ENCODE measurements at places on chromosomes 3 and 15.

DNA sequence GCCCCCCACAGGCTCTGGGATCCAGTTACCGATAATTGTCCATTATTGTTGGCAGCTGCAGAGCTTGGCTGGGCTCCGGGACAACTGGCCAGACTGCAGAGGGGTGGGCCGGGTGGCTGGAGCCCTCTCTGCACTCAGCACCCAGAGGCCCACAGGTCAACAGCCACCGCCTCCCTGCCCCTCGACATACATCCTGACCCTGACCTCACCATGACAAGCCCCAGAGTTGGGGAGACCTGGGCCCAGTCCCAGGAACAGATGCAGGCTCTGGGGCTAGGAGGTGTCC lies 22.4 kb downstream of the PTH1R start:
- peak; percentile 37 for DNase-seq

DNA sequence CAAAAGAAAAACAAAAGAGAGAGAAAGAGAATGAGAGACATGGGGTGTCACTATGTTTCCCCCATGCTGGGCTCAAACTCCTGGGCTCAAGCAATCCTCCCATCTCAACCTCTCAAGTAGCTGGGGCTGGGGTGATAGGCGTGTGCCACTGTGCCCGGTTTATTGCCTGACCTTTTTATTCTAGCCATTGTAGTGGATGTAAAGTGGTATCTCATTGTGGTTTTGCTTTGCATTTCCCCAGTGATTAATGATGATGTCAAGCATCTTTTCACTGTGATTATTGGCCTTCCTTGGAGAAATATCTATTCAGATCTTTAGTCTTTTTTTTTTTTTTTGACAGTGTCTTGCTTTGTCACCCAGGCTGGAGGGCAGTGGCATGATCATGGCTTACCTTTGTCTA lies 37.7 kb upstream of the GK5 start:
- no peak for DNase-seq

- DNase-seq: no peak
These were observed 219.8 kb downstream of the STT3B start for GRCh38 chr3:31752305-31753049.

DNA sequence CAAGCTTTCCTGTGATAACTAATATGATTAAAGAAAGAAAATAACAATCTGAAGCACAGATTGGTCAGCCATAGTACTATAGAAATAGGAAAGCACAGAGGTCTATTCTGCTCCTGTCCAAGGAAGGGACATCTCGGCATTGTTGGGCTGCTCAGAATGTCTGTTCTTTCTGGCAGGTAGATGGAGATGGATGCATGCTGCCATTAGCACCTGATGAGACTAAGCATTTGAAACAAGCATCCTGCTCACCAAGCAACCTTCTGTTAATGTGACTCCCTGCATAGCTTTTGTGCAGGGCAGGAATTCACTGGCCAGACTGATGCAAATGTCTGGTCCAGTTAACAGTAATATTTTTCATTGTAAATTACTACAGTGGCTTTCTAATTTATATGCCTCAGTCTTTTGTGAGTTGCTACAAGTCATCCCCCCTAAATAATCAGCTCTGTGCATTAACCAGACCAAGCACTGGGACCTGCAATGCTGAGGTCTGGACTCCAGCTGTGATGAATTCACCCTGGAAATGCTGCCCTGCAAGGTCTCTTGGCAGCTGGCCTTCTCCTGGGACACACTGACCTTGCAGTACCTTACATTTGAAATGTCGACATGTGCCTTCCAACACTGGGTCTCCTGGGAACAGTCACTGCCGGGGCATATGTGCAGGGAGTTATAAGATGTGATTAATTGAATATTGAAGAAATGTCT lies 1123.7 kb downstream of the IGSF11 start:
- no peak for DNase-seq

DNA sequence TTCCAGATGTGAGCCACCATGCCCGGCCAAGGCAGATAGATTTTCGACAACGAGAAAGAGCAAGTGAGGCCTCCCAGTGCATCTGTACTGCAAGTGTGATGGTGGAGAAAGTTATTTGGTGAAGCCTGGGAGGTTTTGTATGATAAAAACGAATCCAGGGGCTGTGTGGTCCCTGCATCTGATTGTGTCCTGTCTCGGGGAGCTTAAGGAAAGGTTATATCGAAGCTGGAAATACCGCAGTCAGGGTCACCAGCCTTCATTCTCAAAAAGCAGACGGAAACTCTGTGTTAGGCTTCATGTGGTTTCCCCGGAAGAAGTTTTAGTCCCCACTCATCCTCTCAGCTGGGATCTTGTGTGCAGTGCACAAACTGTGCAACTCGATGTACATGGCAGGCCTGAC lies 3.4 kb downstream of the MINDY4B start:
- no peak for DNase-seq

DNA sequence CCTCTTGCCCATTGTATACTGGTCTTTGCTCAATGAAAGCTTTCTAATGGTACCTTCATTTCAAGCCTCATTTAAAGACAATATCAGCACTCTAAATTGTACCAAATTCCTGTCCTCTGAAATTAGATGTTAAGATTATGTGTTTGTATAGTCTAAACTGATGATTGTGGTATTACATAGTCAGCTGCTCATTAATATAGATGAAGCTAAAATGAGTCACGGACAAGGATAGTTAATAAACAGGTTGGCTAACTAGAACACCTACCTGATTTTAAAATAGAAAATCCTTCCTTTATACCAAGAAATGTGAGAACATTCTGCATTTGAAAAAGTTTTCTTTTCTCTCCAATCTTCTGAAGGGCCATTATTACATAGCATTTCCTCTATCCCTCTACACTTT lies 2.9 kb downstream of the PRKCI start:
- DNase-seq: no peak

DNA sequence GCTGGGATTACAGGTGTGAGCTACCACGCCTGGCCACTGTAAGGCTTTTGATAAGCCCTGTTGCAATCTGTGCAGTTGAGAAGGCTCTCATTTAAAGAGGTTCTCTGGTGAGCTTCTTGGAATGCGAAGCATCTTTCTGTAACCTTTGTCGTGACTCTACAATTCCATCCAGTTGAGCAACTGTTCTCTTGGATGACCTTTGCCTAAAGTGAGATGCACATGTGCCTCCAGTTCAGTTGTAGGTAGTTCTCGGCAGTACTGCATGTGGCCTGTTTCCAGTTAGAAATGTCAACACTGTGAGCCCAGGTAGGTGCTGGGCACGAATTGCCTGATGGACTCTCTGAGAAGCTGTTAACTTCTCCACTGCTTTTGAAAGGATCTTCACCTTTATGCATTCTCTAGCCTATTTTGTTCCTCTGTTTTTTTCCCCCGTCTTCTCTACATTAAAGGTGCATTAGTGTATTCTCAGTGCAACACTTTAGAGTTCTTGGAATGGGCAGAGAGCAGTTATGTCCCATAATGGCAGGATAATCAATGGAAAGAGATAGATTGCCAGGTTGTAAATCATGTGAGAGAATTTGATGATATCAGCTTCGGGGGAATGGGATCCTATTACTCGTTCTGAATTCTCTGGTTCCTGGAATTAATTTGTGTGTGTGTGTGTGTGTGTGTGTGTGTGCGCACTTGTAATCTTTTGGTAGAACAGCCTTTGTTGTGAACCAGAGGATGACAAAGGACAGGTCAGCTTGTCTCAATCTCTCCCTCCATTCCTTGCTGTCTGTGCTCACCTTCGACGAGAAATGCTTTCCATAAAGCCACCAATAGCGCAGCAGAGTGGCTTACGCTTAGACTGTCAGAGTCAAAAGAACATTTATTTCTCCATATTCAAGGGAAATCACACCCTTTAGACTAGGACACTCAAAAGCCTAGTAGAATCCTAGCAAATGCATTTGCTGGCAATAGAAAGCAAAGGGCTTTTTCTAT lies 51.1 kb downstream of the PTPRG start:
- no peak for DNase-seq

DNA sequence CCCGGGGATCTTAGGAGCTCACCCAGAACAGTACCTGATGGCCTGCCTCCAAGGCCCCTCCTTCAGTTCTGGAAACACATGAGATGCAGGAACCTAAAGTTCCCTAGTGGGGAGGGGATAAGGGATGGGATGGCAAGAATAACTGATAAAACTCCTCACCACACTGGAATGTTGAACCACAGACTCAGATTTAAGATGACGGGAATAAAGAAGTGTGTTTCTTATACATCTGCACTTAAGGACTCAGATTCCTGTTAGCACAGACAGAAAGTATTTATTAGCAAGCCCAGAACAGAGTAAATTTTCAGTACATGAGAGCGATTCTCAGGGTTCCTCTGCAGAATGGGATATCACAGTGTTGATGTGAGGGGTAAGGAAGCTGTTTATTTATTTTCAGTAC lies 245.2 kb downstream of the TLE3 start:
- DNase-seq: no peak

DNA sequence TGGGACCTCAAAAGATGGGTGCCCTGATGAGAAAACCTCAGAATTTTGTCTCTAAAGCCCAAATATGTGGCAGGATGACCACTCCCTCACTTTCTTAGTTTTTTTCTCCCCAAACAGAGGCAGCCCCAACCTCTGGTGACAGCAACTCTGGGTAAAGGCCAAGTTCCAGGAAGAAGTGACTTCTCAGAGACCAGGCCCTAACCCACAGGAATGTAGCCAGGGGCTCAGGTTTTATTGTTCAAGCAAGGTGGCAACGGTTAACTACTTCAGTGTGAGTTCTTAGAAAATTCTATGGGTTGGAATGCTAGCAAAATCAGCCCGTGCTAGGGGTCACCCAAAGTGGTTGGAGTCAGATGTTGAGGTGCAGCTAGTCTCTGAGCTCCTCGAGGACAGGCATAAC lies 5.1 kb upstream of the DNAJA4 start:
- DNase-seq: no peak
